Naive thymus-derived CD4-positive, alpha-beta T cell (primary cell): ENCODE measurements at places on chromosomes 7 and 10. TPM values are rescaled to one million over a fixed set of nuclear protein-coding genes. Genes with fewer than 3 reads are reported as not detected.
A peak's percentile ranks its signal among the peaks of the same experiment; 100 is the strongest.

Gene INTS1
- 103 TPM for total RNA-seq

Gene CRYGN
- not detected for total RNA-seq

Gene VWA2
- 0.11 TPM for total RNA-seq

- no peak for DNase-seq
These were observed 98.8 kb downstream of the CACNB2 start for GRCh38 chr10:18238870-18239485.

- no peak for DNase-seq
These were observed 6.3 kb upstream of the GSTK1 start for GRCh38 chr7:143256932-143257331.

GRCh38 chr10:851901-852300, 79.6 kb downstream of the LARP4B start:
- DNase-seq = no peak

- peak; percentile 44 for DNase-seq
These were observed 46.6 kb downstream of the ALOX5 start for GRCh38 chr10:45420453-45421192.

DNA sequence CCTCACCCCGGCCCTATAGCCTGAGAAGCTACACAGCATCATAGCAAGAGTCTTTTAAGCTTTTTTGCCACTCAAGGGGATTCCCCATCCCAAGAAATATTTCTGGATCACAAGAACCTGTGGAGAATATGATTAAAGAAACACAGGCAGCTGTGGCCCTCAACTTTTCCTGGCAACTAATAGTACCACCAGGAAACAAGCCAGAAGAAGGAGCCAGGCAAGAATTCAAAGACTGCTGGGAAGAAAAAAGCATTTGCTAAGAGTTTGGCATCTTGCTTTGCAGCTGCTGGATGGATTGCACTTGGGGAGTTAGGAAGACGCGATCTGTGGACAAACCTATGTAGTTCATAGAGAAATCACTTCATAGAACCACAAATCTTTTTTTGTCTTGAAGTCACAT, 437.8 kb downstream of the PLXDC2 start:
- no peak for DNase-seq

DNA sequence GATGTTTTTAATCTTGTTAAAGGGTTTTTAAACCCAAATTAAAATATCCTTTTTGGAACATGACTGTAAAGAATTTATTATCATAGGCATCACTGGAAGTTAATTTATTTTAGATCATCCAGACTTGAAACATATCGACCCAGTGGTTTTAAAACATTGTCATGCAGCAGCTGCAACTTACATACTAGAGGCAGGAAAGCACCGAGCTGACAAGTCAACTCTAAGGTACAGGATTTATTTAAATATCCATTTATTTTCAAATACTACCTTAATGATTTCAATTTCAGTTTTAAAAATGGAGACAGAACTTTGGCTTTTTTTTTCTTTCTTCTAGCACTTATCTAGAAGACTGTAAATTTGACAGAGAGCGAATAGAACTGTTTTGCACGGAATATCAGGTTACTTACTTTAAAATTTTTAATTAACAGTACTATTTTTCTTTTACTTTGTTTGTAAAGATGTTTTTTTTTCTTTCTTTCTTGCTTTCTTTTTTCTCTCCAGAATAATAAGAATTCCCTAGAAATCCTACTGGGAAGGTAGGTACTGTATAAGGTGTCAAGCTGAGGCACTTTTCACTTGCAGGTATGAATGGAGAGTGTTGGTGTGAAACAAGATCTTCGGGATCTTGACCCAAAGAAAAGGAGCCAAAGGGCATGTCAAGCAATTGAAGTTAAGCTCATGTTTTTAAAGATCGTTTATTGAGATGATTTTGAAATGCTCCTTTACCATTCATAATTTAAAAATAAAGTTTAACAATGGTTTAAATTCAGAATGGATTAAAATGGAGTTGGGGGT, 1.8 kb downstream of the COMMD3 start:
- no peak for DNase-seq

GRCh38 chr7:79320741-79321473, 132.6 kb downstream of the MAGI2 start:
- no peak for DNase-seq

Gene TMEM72
- not detected for total RNA-seq

Gene GLRX3
- 72.9 and 81.1 TPM in 2 replicates for total RNA-seq

Gene ACTA2
- total RNA-seq = 1.3 TPM

GRCh38 chr10:35536789-35537188, 68.4 kb upstream of the GJD4 start:
- DNase-seq = no peak

- no peak for DNase-seq
These were observed 291.1 kb upstream of the PRKCQ start for GRCh38 chr10:6871128-6871527.

GRCh38 chr7:159032753-159033472, 111.8 kb downstream of the VIPR2 start:
- no peak for DNase-seq

- no peak for DNase-seq
These were observed 63.0 kb downstream of the INSIG1 start for GRCh38 chr7:155360495-155361345.

GRCh38 chr7:101779267-101779666, 38.2 kb upstream of the CUX1 start:
- no peak for DNase-seq

Gene ARF5
- 107 and 117 TPM in 2 replicates for total RNA-seq
